NCI-H2081 (cell line): ENCODE measurements at places on chromosomes 3 and 15.

DNA sequence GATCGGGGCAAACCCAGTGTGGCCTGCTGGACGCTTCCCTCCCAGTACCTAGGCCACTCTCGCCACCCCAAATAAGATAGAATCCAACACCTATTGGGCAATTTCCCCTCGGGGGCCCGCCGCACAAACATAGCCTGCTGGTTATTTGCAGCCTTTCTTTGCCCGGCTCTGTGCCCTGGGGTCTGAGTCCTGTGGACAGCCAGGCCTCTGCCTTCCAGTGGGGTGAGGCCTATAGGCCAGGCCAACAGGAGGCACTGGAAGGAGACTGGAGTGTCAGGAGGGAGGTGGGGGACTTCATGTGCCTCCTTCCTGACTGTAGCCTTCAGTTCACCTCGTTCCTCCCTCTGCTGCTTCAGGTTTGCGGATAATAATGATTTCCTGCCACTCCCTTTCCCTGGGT, 47.4 kb upstream of the LDHAL6B start:
- no peak for DNase-seq

DNA sequence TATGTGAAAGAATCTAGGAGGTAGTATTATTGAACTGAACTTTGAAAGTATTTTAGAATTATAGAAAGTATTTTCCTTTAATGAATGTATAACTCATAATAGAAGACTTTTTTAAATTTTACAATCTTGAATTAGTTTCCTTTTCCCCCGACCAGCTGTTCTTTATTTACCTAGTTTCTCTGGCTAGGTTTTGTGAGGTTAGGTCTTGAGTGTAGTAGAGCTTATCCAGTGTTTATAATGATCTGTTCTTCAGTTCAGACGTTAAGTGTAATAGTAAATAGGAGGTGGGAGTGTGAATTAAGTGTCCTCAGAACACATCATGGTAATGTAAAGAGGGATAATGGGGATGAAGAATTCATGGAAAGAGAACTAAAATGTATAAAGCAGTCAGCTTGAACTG, 93.8 kb downstream of the MYRIP start:
- no peak for DNase-seq

- no peak for DNase-seq
Measured at GRCh38 chr15:73075160-73075859, 23.0 kb downstream of the NEO1 start.

- peak; percentile 85 for DNase-seq
Measured at GRCh38 chr3:173397161-173398110, at the start of gene NLGN1. Gene NLGN1 (plus strand): TSS chr3:173397744.

GRCh38 chr3:193948459-193948858, 187.5 kb upstream of the HES1 start:
- DNase-seq, result no peak

GRCh38 chr15:81108427-81108826, 25.6 kb upstream of the CFAP161 start:
- DNase-seq, result no peak

DNA sequence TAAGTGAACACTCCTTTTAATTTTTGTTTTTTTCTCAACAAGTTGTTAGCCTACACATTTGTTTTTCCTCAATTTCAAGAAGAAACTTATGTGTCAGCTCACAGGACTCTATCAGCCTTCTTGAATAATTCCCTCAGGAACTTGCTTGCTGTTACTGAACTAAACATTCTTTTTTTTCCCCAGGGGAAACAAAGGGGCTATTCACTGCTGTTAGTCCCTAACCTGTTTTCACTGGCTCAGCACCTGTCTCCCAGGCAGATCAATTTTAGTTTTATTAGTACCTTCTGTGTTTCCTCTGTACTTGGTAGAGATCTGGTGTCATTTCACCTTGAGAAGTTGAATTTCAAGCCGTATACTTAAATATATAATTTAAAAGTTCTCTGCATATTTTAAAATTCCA, 644.6 kb downstream of the CADM2 start:
- no peak for DNase-seq

DNA sequence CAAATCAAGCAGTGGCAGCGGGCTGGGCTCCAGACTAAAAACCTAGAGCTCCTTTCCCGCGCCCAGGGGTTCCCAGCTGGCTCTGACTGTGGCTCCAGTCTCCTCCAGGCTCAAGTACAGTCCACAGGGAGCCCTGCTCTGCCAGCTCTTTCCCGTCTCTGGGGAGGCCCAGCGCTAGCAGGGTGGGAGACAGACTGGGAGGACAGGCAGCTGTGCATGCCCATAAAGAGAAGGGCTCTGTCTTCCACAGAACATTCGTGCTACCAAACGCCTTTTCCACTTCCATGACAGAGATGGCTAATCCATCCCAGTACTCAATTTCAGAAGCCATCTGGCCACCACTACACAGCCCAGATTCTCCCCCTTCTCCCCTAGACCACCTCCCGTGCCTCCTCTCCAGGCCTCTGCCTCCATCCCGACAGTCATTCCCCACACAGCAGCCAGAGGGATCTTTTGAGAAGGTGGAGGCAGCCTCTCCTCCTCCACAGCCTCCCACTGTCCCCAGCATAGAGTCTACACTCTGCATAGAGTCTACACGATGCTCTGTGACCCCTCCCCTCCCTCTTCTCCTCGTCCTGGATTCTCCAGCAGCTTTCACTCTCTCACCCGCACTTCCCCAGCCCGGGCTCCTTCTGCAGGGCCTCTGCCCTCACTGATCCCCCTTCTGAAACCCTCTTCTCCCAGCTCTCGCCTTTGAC, 6.8 kb upstream of the DUSP7 start:
- no peak for DNase-seq

GRCh38 chr3:52836986-52837385, 2.2 kb upstream of the MUSTN1 start:
- no peak for DNase-seq

GRCh38 chr3:32238453-32239306, at the start of gene CMTM8:
Gene CMTM8 (plus strand): TSS chr3:32238680. CDS start chr3:32238973, 293 bp downstream.
- peak; percentile 67 for DNase-seq

- no peak for DNase-seq
Measured at GRCh38 chr3:12734960-12735359, 24.1 kb downstream of the TMEM40 start.

DNA sequence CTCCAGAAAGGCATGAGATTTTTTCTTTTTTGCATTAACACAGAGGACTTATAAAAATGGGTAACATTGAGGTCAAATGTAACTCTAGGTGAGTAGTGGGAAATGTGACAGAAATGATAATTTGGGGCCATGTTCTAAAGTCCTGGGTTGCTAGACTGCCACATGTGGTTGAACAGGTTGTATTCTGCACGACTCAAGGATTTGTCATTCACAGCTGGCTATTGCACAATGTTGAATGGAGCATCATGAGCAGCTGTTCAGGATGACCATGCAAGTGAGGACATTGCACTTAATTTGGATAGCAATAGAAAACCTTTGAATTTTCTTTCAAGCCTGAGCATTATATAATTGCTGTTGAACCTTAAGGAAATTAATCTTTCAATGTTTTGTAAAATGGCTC, 396.6 kb downstream of the NAALADL2 start:
- no peak for DNase-seq

GRCh38 chr15:77654975-77655374, 22.3 kb upstream of the LINGO1 start:
- DNase-seq, result no peak

GRCh38 chr3:4850928-4851265, 128.3 kb upstream of the BHLHE40 start:
- no peak for DNase-seq

DNA sequence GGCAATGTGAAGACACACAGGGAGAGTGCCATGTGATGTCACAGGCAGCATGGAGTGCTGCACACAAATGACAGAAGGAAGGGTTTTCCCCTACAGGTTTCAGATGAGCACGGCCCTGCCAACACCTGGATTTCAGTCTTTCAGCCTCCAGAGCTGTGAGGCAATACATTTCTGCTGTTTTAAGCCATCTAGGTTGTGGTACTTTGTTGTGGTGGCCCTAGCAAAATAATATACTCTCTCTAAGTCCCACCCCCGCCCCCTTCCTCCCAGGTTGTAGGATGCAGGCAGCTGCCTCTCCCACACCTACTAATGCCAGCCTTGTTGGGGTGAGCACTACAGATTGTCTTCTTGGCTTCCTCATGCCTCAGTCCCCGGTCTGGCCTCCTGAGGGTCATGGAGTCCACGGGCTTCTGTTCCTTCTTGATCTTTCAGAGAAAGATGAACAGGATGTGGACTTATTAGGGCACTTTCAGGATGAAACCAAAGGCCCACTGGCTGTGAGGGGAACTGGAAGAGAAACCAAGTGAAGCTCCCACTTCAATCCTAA, 180.0 kb downstream of the CD47 start:
- DNase-seq, result no peak

DNA sequence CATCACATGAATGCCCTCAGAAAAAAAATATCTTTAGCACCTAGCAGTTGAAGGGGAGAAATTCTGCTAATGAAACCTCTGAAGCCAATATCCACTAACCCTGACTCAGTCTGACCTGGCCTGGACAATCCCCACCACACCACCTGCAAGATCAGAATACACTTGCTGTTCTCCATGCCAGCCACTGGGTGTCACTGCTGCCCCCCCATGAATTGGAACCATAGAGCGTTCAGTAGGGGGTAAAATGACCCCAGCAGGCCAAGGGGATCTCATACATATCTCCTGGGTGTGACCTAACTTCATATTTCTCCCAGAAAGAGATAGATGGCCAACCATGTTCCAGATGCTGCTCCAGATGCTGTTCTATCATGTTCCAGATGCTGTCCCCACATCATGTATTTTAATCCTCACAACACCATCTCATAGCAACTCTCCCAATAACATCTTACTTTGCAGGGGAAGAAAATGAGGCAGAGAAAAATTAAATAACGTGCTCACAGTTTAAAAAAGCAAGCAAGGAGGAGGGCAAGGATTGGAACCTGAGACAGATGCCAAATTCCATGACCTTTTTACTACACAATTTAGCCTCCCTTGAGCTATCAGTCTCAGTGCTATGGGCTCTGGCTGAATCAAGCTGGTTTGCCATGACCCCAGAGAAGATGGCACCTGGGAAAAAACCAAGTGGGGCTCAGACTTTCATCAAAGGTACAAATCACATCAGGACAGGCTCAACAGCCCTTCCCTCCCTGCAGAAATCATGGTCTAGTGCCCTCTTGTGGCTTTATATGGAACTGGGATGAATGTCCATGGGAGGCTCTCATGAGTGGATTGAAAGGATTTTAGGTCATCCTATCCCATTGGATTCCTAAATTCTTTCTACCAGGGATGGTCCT, 12.4 kb downstream of the NTRK3 start:
- no peak for DNase-seq

DNA sequence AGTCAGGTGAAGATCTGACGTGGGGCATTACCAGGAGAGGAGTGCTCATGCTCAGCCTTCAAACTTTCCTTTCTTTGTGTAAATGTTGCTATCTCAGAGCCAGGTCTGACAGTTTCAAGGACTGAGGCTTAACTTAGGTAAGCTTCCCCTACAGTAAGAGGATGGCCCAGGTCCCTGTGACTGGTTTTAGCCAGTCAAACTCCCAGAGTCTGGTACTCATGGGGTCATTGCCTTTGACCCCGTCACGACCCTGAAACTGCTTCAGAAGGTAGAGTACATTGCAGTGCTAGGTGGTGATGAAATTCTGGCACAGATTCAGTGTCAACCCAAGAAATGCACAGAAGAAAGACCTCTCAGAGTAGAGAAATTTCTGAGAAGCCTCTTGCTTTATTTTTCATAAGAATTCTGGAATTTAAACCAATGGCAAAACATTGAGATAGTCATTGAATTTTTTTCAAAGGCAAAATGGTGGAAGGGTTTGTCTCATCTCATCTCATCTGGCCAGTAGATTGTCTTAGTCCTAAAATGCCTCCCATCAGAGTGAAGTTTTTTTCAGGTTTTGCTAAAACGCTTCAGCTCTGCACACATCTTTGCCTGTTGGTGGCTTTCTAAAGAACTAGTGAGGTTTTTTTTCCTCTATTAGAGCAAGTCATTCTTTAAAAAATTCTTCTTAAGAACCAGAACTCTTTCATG, 23.1 kb downstream of the ZBTB38 start:
- DNase-seq, result no peak

DNA sequence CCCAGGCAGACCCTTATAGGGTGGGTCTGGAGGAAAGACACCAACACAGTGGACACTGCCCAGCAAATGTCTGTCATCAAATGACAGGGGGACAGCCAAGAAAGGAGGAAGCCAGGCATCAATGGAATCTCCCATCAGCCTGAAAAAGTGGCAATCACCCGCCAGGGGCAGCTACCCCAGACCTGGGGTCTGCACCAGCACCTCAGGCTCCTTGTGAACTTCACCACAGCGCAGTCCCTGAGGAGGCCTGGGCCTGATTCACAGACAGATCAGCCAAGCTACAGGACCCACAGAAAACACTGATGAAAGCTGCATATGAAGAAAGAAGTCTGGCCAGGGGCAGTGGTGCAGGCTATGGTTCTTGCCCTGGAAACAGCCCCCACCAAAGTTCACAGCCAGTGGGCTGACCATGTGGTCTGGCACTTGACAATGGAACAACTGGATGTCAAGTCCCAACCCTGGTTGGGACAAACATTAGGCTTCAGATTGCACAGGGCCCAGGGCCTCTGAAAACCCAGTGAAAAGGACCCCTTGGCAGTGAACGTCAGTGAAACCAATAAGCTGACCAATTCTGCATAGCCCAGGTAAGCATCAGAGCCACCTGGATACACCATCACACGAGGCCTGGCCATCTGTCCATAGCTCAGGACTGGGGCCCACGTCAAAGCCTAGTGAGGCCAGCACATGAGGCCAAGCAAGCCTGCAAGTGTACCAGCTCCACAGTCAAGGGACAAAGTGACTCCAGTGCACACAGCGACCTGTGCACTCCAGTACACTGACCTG, 29.1 kb downstream of the ALS2CL start:
- DNase-seq, result no peak

DNA sequence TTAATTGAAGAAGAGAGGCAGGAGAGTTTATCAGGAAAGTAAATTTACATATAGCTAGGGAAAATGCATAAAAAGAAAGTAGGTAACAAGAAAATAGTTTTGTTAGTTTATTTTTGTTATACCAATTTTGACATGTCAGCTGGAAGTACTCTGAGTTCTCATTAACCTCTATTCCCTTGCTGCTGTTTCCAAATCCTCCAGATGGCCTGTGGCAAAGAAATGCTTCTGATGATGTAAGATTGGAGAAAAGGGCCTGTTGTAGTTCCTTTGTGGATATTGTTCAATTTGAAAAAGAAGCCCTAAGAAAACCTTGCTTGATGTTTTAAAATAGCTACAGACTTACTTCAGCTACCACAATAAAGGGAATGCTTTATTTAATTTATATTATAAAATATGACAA, 192.9 kb upstream of the SLITRK3 start:
- no peak for DNase-seq

- DNase-seq, result no peak
Measured at GRCh38 chr3:62550439-62550838, 177.1 kb upstream of the FEZF2 start.

DNA sequence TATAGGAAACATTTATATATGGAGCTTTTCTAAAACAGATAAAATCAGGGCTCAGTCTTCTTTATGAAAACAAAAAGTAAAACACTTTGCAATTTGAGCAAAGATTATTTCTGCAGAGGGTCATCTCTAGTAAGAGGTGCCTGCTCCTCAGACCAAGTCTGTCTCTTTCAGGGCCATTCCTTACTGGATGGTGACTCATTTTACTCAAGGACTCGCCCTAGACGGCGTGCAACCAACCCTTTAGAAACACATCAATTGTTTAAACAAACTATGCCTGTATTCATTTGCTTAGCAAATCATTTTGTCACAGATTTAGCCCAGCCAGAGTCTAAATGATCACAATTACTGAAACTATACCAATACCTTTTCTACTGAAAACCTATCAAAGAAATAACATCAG, 242.8 kb upstream of the ICE2 start:
- DNase-seq, result no peak
